Stimulated activated CD8-positive, alpha-beta memory T cell treated with anti-CD3 and anti-CD28 coated beads, Interleukin-12 subunit alpha, Interleukin-12 subunit beta, amount 100 ng/mL, for 1 hour (primary cell): ENCODE measurements at places on chromosomes 7 and 10.
A peak's percentile ranks its signal among the peaks of the same experiment; 100 is the strongest.

DNA sequence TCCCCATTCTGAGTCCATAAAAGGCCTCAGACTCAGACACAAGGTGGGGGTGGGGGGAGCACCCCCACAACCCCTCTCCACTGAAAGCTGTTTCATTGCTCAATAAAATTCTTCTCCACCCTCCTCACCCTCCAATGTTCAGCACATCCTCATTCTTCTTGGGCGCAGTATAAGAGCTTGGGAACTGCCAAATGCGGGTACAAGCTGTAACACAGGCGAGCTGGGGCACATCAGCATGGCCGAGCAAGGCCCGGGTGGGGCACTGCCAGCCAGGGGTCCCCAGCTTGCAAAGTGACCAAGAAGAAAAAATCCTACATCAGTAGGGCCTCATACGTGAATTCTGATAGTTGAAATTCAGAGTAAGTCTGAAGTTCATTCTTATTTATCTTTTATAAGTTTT is 50.1 kb downstream of the CACUL1 start:
- DNase-seq = no peak

- no peak for DNase-seq
Measured at GRCh38 chr10:71213761-71214440, 1.5 kb downstream of the UNC5B start.

- no peak for DNase-seq
Measured at GRCh38 chr10:63887023-63887589, 365.9 kb downstream of the REEP3 start.

DNA sequence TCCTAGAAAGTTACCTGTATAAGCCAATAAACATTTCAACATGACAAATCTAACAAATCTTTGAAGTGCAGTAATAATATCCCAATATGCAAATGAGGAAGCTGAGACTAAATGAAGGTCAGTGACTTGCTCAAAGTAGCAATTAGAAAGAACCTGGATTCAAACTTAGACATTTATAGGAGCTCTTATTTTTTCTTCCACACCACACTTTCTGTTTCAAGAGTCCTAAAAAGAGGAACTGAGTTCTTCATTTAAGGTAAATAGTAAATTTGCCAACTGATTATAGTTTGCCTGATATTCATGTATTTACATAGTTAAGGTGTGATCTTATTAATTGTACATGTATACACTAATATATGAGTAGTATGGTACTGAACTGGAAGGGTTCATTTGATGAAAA is 44.0 kb downstream of the KLHDC10 start:
- no peak for DNase-seq

GRCh38 chr10:128277267-128277840 is 151.1 kb upstream of the MKI67 start:
- DNase-seq = no peak

DNA sequence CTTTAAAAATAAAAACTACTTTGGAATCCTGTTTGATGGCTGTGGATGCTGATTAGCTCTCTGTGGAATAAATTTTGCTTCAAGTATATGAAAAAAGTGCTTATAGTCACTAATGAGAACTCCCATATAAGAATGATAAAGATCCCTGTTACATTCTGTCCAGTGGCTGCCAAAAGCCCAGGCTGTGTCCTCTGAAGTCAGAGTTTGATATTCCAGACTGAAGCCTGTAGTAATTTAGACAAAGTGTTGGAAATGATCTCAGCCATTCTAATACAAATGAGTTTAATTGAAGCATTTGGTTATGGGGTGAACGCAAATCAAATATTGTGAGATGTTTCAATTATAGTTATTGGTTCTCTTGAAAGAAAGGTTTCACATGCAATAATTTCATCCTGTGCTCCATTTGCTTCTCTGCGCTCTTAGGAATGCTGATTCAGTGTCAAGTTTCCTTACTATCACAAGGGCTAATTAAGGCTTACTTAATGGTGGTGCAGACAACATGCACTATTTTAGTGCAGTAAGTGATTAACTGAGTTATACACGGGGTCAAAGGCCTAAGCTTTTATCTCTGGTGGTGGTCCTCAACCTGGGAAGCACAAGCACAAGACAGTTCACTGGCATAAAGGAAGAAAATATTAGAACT is 867.6 kb downstream of the SORCS1 start:
- no peak for DNase-seq

- DNase-seq = no peak
Measured at GRCh38 chr10:89640241-89640640, 4.8 kb downstream of the PANK1 start.

DNA sequence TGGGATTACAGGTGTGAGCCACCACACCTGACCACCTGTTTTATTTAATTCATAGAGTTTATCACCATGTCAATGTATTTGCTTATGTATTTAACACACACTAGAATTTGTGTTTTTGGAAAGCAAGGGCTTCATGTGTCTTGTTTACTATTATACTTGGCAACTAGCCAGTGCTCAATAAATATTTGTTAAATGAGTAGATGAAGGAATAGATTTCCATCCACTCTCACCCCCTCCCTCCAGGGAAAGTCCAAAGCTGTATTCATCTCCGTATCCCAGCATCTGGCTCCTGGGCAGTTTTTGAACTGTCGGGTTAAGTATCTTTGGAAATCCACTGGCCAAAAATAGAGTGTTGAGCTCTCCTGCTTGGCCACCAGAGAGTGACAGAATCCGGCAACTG is 4.6 kb upstream of the RADIL start:
- DNase-seq = no peak

GRCh38 chr10:30691639-30692015 is 62.1 kb upstream of the LYZL2 start:
- DNase-seq = no peak

- no peak for DNase-seq
Measured at GRCh38 chr7:150403376-150404171, 24.4 kb downstream of the ZNF775 start.

GRCh38 chr10:77710759-77711682 is 73.4 kb upstream of the KCNMA1 start:
- peak; percentile 41 for DNase-seq

DNA sequence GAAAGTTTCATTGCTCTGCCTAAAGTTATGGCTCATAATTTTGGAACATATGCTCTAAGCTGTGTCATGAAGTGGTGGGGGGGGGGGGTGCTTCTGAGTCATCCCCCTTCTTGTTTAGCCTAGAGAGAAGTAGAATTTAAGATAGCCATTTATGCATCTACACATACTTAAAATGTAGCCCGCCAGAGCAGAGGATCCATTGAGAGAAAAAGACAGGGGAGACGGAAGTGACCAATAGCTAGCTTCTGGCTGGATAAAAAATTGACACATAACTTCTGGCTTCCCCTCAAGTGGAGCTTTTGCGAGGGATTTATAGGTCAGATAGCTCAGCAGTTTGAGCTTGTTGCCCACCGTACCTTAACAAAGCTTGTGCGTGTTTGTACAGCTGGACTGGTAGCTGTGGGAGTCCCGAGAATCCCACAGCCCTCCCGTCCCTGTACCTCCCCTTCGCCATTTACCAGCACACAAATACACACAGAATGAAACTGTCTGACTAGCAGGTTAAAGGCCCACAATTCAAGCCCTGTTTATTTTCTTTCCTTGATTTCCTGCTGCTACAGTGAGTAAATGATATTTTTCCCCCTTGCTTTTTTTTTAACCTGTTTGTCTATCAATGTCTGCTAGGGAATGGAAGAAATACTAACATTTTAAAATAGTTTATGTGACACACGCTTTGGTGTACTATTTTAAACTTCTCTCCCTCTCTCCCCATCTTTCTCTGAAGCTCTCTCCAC is 232.6 kb upstream of the FERD3L start:
- no peak for DNase-seq

DNA sequence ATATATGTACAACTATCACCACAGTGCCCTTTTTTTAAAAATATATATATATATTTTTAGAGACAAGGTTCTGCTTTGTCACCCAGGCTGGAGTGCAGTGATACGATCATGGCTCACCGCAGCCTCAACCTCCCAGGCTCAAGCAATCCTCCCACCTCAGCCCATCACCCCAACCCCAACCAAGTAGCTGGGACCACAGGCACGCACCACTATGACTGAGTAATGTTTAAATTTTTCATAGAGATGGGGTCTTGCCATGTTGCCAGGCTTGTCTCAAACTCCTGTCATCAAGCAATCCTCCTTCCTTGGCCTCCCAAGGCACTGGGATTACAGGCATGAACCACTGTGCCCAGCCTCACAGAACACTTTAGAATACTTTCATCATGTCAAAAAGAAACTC is 234.9 kb downstream of the SH2D4B start:
- no peak for DNase-seq
